ENCODE measurements at places on chromosomes 11 and 22.

DNA sequence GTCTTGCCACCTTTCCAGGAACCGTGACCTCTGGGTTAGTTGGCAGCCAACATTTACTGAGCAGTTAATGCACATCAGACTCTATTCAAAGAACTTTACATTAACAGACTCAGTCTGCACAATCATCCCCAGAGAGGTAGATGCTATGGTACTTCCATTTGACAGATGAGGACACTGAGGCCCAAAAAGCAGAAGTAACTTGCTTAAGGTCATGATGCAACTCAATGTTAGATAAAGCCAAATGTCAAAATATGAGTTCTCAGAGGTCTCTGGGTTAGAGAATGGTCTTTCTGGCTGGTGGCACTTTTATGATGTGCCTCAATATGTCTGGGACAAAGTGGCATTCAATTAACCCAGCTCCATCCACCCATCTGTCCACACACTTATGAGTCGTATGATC lies 450.0 kb downstream of the MIAT start:
- DNase-seq, result no peak

- no peak for DNase-seq
Observed at GRCh38 chr11:9362393-9362863, 22.0 kb upstream of the IPO7 start.

GRCh38 chr11:90423378-90423777 lies 200.5 kb upstream of the CHORDC1 start:
- DNase-seq, result no peak

DNA sequence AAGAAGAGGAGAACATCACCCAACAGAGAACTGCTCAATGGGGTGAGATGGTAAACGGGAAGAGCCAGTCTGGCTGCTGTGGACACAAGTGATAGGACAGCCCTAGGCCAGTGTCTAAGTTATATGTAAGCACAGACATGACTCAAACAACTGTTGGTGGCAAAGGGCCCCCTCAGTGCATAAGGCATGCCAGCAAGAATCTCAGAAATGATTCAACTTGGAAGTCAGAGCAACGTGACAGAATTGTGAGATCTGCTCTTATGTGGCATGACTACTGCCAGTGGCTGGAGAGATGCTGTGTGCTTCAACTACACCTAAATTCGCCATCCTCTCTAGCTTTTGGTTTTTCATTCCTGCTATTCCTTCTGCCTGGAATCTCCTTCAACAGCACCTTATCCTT lies 7.4 kb downstream of the SLN start:
- DNase-seq, result no peak

GRCh38 chr11:46505741-46506482 lies 87.9 kb downstream of the AMBRA1 start:
- no peak for DNase-seq

GRCh38 chr11:47410370-47411264 lies 2.2 kb downstream of the SLC39A13 start:
- DNase-seq, result no peak
